ENCODE measurements at places on chromosomes 7 and 10. TPM values are rescaled to one million over a fixed set of nuclear protein-coding genes. Genes with fewer than 3 reads are reported as not detected.

DNA sequence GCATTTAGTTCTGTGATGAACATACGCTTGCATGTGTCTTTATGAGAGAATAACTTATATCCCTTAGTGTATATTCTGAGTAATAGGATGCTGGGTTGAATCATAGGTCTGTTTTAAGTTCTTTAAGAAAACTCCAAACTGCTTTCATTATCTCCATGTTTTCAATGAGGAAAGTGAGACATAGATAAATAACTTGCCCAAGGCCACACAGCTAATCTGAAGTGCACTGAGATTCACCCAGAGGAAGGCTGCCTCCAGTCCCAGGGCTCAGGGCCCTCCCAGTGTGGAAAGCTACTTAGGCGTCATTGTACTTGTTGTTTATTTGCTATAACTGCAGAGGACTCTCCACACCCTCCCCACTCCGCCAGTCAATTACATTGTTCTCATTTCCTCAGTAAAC is 126.7 kb downstream of the INHBA start:
- DNase-seq = peak; percentile 51

The ATXN7L1 gene
- 5.8 TPM for total RNA-seq

The HOXA1 gene
- total RNA-seq = 0.68 TPM

GRCh38 chr7:36029853-36030515 is 123.1 kb upstream of the EEPD1 start:
- DNase-seq = no peak

- no peak for DNase-seq
Observed at GRCh38 chr10:79358811-79359210, 11.5 kb downstream of the PPIF start.

The FFAR4 gene
- not detected for total RNA-seq

The CCDC201 gene
- total RNA-seq = not detected

The CAMK2B gene
- total RNA-seq = 0.17 TPM

The SPDYE16 gene
- not detected for total RNA-seq

The UBTD1 gene
- 63.4 TPM for total RNA-seq

- DNase-seq = no peak
Observed at GRCh38 chr10:26310361-26310760, 93.8 kb downstream of the GAD2 start.

DNA sequence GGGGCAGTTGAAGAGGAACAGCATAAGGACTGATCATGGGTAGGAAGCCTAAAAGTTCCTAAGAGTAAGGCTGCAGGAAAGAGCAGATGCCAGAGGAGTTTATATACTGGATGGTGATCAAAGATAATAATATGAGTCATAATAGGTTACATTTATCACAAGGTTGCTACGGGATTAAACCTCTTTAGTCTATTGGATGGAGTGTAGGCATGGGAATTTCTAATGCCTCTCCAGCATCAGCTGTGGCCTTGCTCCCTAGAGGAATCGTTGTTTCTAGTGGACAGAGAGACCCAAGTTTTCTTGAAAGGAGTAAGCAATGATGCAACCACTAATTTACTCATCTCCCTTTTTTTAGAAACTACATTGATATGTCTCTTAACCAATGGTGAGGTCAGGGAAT is 213.4 kb downstream of the GPR37 start:
- no peak for DNase-seq

The TFEC gene
- 2.0 TPM for total RNA-seq

DNA sequence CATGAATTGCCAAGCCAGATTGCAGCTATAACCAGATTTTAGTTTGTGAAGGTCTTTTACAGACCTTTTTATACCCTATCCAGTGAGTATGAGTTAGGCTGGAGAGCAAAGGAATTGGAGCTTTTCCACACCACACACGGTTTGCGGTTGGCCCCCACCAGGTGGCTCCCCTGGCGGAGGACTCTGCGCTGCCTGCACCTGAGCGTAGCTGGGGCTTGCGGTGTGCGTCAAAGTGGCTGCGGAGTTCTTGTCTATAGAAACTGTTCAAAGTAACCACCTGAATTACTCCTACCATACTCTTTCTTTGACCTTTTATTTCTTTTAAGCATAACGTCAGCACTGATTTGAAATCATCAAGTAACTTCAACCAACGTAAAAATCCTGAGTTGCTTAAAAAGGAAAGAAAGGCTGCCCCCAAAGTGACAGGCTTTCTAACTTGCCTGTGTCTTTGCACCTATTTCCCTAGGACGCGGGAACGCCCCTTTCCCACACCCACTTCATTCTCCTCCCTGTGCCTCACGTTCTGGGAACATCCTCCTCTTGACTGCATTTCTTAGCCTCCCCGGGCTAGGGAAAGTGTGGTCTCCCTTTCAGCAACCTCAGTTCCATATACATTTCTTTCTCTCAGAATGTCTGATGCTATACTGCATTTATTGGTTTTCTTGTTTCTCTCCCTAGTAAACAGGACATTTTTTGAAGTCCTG is 47.6 kb upstream of the TMEM72 start:
- DNase-seq = no peak

DNA sequence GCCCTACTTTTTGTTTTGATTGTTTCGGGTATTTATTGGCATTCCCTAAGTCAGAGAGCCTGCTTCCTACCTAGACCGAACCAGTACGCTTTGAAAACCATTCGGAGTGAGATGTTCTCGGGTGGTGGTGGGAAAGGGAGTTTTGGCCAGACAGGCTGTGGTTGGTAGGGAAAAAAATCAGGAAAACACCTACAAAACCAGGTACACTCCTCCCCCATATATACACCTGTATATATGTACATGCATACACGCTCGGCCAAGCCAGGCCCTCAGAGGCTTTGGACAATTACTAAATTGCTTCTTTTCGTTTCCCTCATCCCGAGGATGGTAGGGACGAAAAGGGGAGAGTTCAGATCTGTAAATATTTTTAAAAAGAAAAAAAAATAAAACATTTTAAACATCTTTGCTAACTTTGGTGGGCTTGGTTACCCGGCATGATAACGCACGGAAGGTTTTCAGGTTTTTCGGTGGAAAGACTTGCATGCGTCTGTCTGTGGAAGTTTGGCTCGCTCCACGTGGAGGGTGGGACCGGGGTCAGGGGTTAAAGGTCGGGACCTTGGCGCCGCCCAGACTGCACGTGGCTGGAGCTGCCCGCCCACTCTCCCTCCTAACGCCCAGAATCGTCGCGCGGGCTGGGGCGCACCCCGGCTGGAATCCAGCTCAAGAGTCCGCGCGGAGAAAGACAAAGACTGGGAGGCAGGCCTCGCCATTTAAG is 2.5 kb downstream of the HMX2 start:
- DNase-seq = no peak

The WIPF3 gene
- total RNA-seq = 0.17 TPM

DNA sequence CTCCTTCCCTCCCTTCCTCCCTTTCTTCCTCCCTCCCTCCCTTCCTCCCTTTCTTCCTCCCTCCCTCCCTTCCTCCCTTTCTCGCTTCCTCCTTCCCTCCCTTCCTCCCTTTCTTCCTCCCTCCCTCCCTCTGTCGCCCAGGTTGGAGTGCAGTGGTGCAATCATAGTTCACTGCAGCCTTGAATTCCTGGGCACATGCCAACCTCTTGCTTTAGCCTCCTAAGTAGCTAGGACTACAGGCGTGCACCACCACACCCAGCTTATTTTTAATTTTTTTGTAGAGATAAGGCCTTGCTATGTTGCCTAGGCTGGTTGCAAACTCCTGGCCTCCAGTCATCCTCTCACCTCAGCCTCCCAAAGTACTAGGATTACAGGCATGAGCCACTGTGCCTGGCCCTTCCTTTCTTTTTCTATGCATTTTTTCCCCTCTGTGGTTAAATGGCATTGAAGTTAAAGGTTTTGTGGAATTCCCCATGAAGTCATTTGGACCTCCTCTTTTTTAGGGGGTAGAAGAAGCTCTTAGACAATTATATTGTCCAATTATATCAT is 9.6 kb downstream of the KLHDC10 start:
- DNase-seq = no peak

The CCDC172 gene
- not detected for total RNA-seq

GRCh38 chr7:114432703-114433102 is 18.1 kb downstream of the FOXP2 start:
- DNase-seq = no peak

- peak; percentile 21 for DNase-seq
Observed at GRCh38 chr10:73956476-73957359, 41.2 kb upstream of the VCL start.

DNA sequence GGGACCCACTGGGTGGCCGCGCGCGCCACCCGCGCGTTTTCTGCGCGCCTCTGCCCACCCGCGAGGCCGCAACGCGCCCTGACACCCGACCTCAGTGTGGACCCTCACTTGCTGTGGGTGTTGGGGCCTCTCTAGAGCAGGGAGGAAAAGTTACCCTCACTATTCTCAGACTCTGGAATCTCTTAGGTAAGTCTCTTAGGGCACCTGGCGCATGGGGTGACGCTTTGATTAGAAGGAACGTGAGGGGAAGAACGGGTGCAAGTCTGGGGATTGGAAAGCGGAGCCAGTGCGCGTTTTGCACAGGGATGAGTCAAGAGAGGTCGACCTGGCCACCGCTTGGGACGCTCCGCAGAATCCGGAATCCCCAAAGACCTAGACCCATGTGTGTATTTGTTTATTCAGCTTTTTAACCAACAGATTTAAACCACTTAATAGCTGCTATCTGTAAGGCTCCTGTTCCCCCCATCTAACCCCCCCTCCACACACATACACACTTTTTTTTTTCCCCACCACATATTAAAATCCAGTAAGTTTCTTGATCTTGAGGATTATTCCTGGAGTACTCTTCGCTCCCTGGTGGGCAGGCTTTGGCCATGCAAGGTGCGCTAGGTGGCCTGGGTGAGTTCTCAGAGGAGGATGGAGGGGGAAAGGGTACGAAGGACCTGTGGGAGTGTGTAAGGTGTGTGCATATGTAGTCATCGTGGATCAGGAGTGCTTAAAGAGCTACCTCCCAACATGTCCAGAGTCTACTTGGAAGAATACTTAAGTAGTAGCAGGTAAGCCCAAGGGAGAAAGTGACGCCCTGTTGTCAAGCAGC is 169.1 kb upstream of the PPP1R3A start:
- peak; percentile 15 for DNase-seq

The LRRN3 gene
- 0.05 TPM for total RNA-seq

GRCh38 chr10:128013626-128014025 is 106.7 kb downstream of the PTPRE start:
- peak; percentile 52 for DNase-seq

The HYCC1 gene
- total RNA-seq = 53.9 TPM

- DNase-seq = peak; percentile 64
Observed at GRCh38 chr7:100588438-100588837, 2.3 kb downstream of the FBXO24 start.

DNA sequence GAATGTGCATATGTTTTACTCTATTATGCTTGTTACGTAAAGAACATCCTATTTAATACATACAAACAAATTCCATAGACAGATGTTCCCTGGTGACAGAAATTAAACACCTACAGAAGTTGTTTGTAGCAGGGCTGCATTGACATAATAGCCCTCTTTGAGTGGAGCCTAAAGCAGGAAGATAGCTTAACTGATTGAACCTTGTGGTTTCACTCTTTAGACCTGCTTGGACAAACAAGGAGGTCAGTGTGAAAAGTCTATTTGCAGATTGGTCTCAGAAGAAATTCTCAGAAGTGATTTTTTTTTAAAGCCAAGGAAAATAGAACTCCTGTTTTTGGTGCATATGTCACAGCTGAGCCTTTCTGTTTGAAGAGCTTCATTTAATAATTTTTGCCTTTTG is 121.3 kb downstream of the PPP1R9A start:
- DNase-seq = no peak

The CYP3A5 gene
- not detected for total RNA-seq

- DNase-seq = no peak
Observed at GRCh38 chr7:128591705-128592104, 80.4 kb upstream of the GARIN1A start.

The FAM204A gene
- total RNA-seq = 67.8 TPM

The HEPACAM2 gene
- total RNA-seq = not detected

- no peak for DNase-seq
Observed at GRCh38 chr10:71427246-71427645, 30.5 kb downstream of the CDH23 start.

The ODAD2 gene
- 3.8 TPM for total RNA-seq

The NUTM2D gene
- total RNA-seq = 1.4 TPM

GRCh38 chr10:70378122-70378521 is 4.3 kb downstream of the LRRC20 start:
- DNase-seq = peak; percentile 59

DNA sequence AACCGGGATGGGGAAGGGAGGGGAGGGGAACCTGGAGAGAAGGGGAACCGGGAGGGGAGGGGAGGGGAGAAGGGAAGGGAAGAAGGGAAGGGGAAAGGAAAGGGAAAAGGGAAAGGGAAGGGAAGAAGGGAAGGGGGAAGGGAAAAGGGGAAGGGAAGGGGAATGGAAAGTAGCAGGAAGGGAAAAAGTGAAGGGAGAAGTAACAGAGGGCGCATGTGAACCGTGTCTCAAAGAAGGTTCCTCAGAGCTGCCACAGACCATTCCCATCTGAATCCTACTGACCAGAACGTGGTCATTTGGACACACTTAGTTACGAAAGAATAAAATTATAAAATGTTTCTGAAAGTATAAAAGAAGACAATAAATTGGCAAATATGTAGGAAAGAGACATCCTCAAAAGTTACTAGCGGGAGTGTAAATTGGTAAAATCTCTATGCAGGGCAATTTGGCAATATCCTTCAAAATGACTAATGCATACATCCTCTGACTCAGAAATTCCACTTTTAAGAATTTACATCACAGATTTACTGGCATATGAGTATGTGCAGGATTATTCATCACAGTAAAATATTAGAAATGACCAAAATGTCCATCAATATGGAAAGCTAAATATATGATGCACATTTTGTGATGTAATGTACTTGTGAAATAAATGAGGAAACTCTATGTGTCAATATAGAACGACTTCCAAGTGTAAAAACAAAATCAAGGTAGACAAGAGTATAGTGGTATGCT is 12.9 kb downstream of the C10orf67 start:
- DNase-seq = peak; percentile 6

- no peak for DNase-seq
Observed at GRCh38 chr10:97028126-97028831, 157.5 kb downstream of the SLIT1 start.

The CLEC2L gene
- not detected for total RNA-seq

GRCh38 chr7:37782166-37782565 is 66.2 kb upstream of the NME8 start:
- DNase-seq = no peak

GRCh38 chr7:4634166-4634565 is 47.9 kb upstream of the FOXK1 start:
- no peak for DNase-seq

DNA sequence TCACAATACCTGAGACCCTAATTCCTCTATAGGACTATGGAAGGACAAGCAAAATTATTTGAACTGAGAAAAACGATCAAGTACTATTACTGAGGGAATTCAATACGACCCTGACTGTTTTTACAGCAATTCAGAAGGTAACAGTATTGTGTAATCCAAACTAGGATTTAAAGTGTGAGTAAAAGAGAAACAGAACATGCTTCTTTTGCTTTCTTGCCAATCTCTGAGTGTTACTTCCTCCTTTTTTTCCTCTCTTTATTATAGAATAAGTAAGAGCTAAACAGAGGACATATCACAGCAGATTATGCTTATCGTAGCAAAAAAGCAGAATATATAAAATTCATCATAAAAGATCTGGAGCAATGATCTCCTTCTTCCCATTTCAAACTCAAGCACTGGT is 292.1 kb downstream of the THSD7A start:
- DNase-seq = no peak

The IQUB gene
- total RNA-seq = 0.34 TPM

The CFAP69 gene
- 1.1 TPM for total RNA-seq
